MCF 10A (cell line): ENCODE measurements at places on chromosomes 11 and 22.
A peak's percentile ranks its signal among the peaks of the same experiment; 100 is the strongest.

GRCh38 chr22:45335854-45336522 is 26.3 kb downstream of the FAM118A start:
- no peak for DNase-seq

GRCh38 chr11:16924462-16924825 is 89.8 kb downstream of the PLEKHA7 start:
- no peak for DNase-seq

DNA sequence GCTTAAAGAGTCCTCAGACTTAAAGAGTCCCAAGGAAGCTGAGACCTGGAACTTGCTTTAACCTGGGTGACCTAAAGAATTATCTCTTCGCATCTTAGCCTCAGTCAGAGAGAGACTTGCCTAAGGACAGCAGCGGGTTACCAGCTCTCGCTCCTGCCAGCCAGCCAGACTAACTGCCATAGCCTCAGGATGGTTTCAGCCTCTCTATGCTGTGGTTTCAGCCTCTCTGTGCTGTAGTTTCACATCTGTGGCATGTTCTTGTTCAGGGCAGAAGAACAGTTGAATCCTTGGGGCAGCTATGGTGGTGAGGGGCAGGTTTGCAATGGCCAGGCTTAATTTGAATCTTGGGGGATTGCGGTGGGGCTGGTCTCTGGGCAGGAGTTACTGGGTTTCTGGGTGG is 2.3 kb downstream of the FRMD8 start:
- DNase-seq, result no peak

DNA sequence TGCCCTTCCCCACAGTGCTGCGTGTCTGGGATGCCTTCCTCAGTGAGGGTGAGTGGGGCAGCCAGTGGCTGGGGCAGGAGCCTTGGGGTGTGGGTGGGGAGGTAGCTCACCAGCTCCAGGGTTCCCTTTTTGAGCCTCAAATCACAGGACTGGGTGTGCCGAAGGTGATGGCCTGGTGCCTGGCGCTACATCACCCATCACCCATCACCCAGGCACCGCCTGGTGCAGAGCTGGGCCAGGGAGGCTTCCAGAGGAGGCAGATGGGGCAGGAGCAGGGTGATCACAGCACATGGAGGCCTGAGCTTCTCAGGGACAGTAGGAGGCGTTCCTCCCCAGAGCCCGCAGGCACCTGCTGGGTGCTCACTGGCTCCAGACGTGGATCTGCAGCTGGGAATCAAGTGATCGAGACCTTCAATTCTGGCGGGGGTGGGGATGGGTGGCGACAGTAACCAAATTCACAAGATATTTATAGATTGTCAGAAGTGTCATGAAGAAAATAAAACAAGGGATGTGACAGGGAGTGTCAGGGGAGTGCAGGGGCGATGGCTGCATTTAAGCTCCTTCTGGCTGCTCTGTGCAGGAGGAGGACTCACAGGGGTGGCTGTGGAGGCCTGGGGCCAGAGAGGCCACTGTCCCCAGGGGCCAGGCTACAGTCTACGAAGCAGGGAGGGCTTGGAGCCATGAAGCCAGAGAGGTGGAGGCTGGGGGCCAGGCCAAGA is 3.2 kb downstream of the TBC1D10C start:
- no peak for DNase-seq

- DNase-seq, result no peak
These were observed 9.1 kb downstream of the TSPAN32 start for GRCh38 chr11:2310786-2311352.

DNA sequence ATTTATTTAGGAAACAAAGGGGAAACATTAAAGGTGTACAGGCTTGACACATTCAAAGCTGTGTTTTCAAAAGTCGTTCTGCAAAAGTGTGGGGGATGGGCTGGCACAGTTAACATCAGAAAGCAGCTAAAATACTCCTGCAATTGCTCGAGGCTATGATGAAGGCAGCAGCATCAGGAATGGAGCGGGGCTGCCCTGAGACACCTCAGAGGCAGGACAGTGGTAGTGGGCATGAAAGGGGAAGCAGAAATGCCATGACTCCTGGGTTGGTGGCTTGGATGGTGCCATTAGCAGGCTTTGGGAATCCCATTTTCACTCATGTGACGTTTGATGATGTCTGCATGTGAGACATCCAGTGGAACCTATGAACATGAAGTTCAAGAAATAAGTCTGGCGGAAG is 646 bp downstream of the NCAPD3 start:
- peak; percentile 14 for DNase-seq

GRCh38 chr22:47673557-47673956 is 911.1 kb downstream of the TBC1D22A start:
- no peak for DNase-seq
